Effector CD4-positive, alpha-beta T cell (primary cell): ENCODE measurements at places on chromosomes 3 and 15.

DNA sequence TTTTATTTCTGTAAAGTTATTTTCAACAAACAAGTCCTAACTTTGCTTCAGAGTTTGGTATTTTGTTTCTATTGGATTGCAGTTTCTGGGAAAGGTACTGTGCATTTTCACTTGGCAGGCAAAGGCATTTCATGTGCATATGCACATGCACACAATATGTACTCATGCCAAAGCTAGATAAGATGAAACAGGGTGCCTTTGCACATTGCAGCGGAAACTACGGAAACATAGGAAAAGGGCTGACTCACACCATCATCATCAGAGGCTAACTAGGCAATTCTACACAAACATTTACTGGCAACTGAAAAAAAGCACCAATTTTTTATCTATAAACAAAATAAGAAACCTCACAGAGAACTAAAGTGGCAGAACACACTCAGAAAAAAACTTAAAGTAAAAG lies 550.6 kb upstream of the NECTIN3 start:
- DNase-seq, result no peak

- no peak for DNase-seq
Measured at GRCh38 chr3:32948625-32949445, 2.6 kb upstream of the CCR4 start.

DNA sequence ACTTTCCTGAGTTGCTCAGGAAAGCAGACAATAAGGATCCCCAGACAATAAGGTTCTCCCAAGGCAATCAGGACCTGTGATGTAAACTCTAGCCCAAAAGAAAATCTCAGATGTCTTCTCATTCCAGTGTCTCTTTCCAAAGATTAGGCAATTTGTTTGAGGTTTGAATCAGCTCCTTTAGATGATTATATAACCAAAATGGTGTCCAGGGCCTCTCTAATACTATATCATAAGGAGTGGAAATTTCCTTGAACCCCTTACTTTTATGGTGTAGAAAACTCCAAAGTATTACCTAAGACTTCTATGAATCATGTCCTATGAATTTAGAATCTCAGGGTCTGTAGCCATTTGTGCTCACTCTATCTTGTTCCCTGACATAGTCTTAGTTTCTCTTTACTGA lies 65.9 kb downstream of the GPR176 start:
- DNase-seq, result no peak

GRCh38 chr15:73560501-73561117 lies 72.6 kb downstream of the NPTN start:
- no peak for DNase-seq

DNA sequence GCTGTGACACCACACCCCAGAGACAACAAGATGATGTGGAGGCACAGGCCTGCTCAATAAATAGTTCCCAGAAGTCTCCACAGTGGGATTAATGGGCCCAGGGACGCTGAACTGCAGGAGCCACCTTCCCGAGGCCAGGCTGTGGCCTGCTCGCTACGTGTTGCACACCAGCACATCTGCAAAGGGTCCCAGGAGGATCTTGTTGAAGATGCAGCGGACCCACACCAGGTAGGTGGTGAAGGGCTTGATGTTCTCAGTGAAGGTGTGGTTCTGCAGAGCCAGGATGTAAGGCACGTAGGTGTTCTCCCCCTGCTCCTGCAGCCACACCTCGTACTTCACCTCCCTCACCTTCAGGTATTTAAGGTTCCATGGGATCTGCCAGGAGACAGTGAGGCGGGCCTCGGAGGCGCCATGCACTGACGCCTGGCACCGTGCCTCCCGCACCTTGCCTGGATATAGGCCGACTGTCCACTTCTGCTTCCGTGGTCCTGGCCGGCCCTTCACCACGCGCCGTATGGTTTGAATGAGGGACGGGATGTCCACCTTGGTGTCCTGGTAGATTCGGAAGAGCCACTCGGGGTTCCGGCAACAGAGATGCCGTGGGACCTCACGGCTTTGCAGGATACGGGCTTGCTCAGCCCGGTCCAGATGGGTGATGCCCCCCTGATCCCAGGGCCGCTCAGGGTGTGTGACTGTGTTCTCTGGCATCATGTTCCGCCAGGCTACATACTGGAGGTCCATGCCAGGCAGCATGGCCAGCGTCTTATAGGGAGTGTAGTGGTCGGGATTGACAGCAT lies 26.1 kb downstream of the POMGNT2 start:
- no peak for DNase-seq

- no peak for DNase-seq
Measured at GRCh38 chr15:95770196-95770595, 560.3 kb upstream of the NR2F2 start.

DNA sequence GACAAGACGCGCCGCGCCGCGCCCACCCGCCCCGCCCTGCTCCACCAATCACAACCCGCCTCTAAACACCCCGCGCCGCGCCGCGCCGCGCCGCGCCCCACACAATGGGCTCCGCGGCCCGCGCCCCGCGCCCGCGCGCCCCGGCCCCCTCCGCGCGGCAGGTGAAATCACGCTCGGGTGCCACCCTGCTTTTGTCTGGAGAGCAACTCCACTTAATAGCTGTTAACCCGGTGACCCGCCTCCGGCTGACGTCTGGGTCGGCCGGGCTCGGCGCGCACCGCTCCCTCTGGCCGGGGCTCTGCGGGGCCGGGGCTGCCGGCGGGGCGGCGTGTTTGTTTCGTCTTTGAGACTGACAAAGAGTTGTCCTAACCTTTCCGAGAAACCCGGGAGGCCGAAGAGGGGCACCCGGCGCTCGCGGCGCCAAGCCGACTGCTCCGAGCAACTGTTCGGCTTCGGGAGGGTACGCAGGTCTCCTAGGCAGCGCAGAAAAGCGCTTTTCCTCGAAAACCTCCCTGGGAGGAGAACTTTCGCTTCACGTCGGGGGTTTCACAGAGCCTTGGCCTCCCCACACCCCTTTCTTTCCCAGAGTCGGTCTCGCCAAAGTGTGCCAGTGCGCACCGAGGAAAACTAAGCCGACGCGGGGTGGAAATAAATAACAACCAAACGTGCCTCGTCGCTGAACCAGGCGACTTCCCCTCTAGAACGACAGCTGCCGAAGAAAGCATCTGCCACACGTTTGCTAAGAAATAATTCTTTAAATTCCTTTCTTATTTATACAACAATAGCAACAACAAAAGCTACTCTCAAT lies 518.4 kb downstream of the FOXP1 start:
- peak; percentile 70 for DNase-seq

DNA sequence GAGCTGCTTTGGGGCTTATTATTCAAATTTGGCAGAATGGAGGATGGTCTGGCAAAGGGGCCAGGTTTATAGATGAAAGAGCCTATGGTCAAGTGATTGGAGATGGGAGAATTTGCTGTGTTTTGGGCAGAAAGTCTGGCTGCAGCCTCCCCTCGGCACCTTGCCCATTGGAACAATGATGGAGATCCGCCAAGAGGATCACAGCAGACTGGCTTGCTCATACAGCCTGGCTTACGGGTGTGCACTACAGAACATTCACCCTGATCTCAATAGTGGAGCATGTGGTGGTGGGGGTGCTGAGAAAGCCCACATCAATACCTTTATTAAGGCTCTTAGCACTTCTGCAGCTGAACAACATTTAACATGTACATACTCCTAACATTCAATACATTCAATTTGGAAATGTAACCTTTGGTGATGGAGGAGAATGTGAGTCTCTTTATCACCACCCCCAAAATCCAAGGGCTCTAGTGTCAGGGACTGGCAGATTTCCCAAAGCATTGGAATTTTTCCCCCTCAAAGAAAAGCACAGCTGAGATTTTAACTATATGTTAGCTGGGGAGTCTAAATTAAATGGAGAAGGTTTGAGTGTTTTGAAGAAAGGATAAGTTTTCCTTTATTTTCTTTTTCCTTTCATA lies 118.4 kb upstream of the TMC3 start:
- DNase-seq, result no peak

GRCh38 chr3:149920119-149920518 lies 50.6 kb downstream of the PFN2 start:
- no peak for DNase-seq

- DNase-seq, result no peak
Measured at GRCh38 chr3:78066287-78066686, 1026.4 kb downstream of the ROBO2 start.

- DNase-seq, result no peak
Measured at GRCh38 chr3:151230646-151231045, 27.6 kb upstream of the GPR171 start.

DNA sequence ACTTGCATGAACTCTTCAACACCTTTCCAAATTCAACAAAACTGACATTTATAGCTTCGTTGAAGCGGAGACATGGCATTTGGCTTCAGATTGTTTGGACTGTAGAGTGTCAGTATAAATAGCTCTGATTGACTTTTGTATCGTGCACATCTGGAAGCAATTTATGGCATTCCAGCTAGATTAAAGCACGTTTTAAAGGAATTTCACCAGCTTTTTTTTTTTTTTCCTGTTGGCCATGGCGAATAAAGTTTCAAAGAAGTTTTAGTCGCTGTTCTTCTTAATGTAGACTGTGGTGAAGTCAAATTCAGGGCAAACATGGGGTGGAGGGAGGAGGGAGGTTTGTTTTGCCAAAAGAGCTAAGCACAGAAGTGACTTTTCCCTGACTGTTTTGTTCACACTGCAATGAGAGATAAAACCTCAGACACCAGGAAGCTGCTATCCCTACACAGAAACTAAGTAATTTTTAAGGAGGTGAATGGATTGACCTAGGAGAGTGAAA lies 391.0 kb upstream of the RARB start:
- DNase-seq, result no peak

DNA sequence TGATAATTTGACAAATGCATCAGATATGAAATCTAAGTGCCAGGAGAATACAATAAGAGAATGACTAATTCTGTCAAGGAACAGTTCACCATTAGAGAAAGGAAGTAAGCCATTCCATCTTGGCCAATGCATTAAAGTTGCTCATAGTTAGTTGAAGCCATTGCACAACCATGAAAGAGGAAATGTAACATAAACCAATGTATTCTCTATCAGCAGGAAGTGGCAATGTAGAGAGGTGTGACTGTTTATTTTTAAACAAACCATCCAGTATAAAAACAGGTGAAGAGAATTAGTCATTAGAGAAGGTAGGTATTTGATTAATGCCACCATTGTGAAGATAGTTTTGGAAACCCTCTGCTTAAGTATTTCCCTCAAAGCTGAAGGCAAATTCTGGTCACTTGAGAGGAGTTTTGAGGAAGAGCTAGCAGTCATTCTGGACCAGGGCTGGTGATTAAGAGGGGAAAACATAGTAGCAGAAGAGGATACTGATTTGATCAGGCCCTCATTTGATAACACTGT lies 10.7 kb upstream of the ANXA2 start:
- no peak for DNase-seq

DNA sequence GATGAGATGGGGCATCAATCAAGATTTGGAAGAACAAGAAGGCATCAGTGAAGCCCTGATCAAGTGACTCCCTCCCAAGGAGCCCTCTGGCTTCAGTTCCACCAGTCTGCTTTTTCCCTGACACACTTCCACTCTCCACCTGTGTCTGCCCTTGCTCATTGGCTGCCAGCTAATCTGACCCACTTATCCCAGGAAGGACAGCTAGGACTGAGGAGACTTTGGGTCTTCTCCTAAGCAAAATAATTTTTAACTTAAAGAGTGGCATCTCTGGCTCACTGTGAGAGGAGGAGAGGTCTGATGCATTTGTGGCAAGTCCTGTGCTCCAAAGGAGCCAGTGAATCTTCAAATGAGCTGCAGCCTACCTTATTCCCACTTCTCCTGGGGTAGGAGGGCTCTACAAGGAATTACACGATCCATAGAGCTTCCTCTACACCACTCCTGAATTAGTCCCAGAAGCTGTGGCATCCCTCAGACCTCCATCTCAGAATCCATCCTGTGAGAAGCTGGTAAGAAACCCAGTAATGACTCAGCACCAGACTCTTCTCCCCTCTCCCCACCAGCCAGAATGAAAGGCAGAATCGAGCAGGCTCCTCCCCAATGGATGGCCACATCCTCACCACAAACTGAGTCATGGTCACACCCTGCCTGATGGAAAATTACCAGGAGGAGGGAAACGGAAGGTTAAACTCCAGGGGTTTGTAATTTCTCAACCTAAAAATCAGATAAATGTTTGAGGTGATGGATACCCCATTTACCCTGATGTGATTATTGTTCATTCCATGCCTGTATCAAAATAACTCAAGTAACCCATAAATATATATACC lies 6.3 kb upstream of the PKM start:
- peak; percentile 14 for DNase-seq

GRCh38 chr15:47565949-47566348 lies 151.4 kb upstream of the SEMA6D start:
- DNase-seq, result no peak

GRCh38 chr3:51401735-51402134 lies 10.7 kb downstream of the RBM15B start:
- DNase-seq, result no peak

DNA sequence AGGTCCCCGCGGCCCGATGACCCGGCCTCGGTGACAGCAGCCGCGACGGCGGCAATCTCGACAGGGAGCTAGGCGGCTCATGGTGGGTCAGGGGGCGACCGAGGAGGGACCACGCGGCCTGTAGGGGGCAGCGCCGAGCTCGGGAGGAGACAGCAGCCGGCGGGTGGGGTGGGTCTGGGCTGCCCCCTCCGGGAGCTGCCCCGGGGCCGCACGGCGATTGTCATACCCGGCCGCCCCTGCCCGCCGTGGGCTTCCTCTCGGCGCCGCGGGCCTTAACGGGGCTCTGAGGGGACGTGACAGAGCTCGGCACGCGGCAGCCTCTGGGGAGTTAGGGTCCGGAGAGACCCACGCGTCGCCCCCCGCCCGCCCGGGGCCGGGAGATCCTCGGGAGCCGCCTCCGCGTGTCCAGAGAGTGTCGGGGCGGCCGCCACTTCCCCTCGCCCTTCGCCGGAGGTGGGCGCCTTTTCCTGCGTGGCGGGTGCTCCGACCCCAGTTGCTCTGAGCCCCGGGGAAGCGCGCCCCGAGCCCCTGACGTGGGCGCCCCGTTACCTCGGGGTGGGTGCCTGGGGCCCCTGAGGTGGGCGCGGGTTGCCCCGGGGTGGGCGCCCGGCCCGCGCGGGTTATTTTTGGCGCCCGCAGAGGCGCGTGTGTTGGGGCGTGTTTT lies 539 bp upstream of the PLCL2 start:
- peak; percentile 58 for DNase-seq

GRCh38 chr15:40452296-40453090 lies 11.7 kb downstream of the BAHD1 start:
- no peak for DNase-seq

GRCh38 chr3:52339612-52340011 lies 23.5 kb downstream of the DNAH1 start:
- DNase-seq, result peak; percentile 47

DNA sequence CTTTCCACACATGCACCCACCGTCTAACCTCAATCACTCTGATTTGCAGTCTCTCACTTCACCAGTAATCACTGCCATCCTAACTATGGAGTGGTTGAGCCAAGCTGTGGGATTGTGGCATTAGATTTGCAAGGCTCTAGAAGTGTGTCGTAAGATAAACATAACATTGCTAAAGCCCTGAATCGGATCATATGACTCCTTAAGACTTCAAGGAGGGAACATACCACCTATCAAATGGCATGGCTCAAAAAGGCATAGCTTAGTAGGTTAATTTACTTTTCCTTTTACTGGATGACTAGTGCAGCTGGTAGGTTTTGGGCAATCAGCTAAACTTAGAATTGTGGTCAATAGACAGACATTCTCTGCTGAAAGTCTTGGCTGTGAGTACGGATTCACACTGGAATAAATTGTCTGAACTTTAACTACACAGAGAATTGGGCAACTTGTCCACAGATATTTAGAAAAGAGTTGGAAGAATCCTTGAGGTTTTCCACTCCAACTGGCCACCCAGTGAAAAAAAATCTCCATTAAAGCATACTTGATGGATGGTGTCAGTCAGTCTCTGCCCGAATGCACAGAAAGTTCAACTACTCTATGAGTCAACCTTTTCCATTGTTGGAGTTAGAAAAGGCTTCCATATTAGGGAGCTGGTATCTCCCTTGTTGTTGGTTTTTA lies 476.7 kb upstream of the CBLB start:
- no peak for DNase-seq

GRCh38 chr3:111373861-111374260 lies 168.1 kb upstream of the CD96 start:
- DNase-seq, result no peak
